NCI-H460 (cell line): ENCODE measurements at places on chromosomes 6 and 20. TPM values are rescaled to one million over a fixed set of nuclear protein-coding genes. Genes with fewer than 3 reads are reported as not detected.

Gene CCN2
- total RNA-seq, result 74.9 and 112 TPM in 2 replicates

Gene TAF4
- total RNA-seq, result 4.0 and 6.6 TPM in 2 replicates

Gene TRIM26
- 14.2 and 17.4 TPM in 2 replicates for total RNA-seq

Gene DPPA5
- not detected in 2 replicates for total RNA-seq

- DNase-seq, result no peak
Observed at GRCh38 chr6:32603888-32604287, 14.2 kb upstream of the HLA-DRB1 start.

DNA sequence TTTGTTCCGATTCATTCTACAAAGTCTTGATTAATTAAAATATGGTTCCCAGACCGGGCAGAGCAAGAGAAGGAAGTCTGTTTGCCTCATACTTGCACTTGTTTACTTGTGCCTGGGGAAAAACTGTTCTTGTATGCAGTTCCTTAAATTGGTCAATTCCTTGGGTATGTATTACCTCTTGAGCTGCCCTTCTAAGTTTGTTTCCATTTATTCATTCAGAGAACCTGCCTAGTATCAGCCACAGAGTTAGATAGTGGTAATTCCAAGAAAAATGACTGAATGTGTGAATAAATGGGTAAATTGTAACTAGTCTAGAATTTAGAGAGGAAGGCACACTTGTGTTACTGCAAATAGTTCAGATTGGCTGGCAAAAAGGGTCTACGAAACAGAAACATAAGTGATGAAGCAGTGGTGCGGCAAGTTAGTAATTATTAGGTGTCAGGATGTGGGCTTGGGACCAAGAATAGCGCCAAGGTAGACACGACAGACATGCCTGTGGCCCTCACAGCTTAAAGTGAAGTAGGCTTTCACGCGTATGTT, 525 bp upstream of the MAK start:
- DNase-seq, result no peak

GRCh38 chr6:163776196-163776905, 361.8 kb downstream of the QKI start:
- DNase-seq, result no peak

GRCh38 chr6:35191889-35192288, 21.9 kb upstream of the SCUBE3 start:
- no peak for DNase-seq

DNA sequence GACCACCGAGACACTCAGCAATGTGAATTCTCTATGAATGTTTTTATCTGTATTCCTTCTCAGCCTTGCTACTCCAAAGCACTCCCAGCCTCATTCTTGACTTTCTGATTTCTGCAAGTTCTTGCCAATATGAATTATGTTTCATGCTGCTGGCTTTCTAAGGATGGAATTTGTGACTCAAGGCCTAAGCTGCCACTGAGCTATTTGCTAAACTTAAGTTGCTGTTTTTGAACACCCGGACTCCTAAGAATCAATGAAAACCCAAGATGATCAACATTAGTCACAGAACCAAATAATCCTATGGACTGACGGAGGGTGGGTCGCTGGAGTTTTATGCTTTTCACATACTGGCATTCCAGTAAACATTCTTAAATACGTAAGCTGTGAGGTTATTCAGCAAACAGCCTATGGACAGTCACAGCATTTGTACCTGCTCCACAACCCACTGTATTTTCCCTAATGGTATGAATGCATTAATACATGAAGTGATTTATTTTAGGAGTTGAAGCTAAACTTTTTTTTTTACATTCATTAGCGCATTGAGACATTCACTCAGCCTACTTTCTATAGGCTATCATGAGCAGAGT, 8.2 kb upstream of the PXDC1 start:
- no peak for DNase-seq

DNA sequence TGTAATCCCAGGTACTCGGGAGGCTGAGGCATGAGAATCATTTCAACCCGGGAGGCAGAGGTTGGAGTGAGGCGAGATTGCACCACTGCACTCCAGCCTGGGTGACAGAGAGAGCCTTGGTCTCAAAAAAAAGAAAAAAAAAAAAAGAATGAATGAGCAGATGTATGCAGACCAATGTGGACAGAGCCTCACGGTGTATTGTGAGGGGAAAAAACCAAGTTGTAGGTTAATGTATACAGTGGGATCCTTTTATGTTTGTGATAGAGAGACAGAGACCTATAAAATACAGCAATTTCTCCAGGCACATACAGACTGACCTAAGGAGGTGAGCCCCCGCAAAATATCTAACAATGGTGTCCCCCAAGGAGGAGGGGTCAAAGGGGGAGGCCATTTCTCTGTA, 11.7 kb downstream of the TGM2 start:
- no peak for DNase-seq

GRCh38 chr6:41440958-41441357, 105.2 kb upstream of the FOXP4 start:
- DNase-seq, result no peak

- DNase-seq, result no peak
Observed at GRCh38 chr6:30130179-30130679, 5.7 kb upstream of the TRIM40 start.

DNA sequence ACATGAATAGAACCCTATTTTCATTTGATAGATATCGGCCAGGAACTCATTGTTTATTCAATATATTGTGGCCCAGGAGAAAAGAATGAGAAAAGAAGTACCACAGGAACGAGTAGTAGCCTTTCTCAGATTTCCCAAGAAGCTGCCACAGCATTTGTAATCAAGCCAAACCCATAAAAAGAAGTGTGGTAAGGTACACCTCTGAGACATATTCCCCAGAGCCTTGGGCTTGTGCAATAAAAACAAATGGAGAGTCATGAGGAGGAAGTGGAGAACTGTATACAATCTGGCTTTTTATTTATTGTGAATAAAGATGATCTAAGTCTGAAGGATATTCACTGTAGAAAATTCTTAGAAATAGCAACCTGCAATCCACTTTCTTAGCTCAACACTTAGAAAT, 36.7 kb downstream of the KIF6 start:
- DNase-seq, result no peak

GRCh38 chr20:2521369-2522305, 12.9 kb upstream of the ZNF343 start:
- DNase-seq, result peak; percentile 45

GRCh38 chr6:156402227-156402626, 375.0 kb upstream of the ARID1B start:
- no peak for DNase-seq
